ENCODE measurements at places on chromosomes 12 and 14.

- no peak for DNase-seq
Measured at GRCh38 chr12:8081251-8081920, 688 bp upstream of the NECAP1 start.

DNA sequence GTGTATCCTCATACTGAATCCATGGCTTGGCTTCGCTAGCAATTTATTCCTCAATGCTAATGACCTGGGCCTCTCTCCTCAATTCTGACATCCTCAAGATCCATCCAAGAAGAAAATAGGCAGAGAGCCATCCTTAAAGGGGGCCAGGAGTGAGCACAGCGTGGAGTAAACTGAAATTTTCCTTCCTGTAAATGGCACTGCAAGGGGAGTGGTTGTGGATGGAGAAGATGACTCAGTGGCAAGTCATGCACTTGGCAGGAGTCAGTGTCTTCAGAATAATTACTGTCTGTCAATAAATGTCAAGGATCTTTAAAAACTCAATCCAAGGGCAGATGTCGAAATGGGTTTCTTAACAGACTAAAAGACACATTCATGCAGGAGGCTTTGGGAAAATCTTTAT lies 88.0 kb upstream of the TMEM132C start:
- DNase-seq = no peak

DNA sequence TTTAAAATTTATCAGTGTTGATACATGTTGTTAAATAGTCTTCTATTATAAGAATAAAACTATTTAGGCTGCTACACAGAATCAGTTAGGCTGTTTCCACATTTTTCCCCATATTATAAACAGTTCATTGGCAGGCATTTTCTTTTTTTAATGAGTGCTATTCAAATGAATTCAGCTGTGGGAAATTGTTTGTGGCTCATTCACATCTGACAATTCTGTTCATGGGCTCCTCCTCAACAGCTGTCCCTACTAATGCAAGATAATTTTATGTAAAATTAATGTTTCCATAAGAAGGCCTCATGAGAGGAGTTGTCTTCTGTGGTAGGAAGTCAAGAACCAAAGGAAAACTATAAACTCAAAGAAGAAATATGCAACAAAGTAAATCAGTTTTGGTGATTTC lies 218.0 kb downstream of the PPFIA2 start:
- DNase-seq = no peak

- DNase-seq = no peak
Measured at GRCh38 chr14:30235485-30235884, 307.8 kb upstream of the PRKD1 start.

DNA sequence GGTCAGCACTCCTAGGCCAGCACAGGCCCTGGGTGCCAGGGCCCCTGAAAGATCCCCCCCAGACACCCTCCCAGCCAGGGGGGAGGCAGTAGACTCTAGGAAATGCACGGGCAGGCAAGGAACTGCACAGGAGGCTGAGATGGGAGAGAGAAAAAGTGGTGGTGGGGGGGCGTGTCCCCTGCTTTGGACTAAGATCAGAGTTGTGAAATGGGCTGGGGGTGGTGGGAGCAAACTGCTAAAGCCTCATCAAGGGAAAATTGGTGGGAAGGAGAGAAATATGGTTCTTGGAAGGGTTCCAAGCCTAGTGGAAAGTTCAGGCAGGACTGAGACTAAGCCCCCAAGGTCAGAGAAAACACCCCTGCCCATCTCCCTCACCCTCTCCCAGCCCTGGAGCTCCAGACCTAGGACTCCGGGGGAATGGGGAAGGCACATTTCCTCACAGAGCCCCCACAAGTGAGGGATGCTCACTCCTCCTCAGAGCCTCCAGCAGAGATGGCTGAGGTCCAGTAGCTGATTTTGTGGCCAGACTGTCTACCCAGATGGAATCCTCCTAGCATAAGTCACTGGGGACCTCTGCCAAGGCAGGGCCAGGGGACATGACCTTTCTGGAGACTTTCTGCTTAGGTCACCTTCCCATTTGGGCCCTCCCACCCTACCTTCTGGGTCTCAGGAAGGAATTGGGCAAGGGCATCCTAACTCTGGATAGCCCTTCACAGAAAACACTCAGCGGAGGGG lies 29.8 kb downstream of the FIGNL2 start:
- DNase-seq = no peak

DNA sequence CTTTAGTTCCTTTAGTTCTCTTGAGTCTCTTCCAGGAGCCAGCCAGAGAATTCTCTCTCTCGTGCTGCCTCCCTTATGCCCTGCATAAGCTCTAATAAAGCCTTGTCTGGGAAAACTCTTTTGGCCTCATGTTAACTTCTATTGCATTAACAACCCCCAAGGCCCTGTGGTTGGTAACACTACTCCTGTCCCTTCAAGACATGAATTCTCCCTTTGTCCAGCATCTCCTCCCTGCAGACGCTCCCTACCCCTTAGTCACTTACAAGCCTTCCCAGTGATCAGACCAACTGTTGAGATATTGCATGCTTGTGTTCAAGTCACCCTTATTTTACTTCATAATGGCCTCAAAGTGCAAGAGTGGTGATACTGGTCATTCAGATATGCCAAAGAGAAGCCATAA lies 12.1 kb downstream of the LTBR start:
- DNase-seq = no peak

GRCh38 chr14:100193417-100194357 lies 34.2 kb upstream of the DEGS2 start:
- DNase-seq = peak; percentile 34

- no peak for DNase-seq
Measured at GRCh38 chr14:89232265-89233070, 184.6 kb downstream of the FOXN3 start.

- DNase-seq = no peak
Measured at GRCh38 chr14:73589116-73589515, 2.6 kb upstream of the ACOT4 start.

DNA sequence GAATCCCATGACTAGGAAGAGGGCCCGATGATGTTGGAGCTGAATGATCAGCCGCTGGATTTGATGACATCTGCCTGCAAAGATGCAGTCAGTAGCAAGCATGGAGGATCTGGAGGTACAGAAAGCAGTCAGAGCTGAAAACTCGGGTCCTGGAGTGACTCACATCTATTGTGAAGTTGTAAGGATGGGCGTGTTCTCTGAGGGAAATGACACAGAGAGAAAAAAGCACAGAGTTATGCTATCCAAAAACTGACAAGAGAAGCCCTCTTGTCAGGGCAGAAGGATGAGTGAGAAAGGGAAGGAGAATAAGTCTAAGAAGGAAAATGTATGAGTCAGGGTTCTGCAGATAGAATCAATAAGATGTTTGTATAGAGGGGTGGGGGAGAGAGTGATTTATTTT lies 380.4 kb upstream of the CCDC196 start:
- no peak for DNase-seq

DNA sequence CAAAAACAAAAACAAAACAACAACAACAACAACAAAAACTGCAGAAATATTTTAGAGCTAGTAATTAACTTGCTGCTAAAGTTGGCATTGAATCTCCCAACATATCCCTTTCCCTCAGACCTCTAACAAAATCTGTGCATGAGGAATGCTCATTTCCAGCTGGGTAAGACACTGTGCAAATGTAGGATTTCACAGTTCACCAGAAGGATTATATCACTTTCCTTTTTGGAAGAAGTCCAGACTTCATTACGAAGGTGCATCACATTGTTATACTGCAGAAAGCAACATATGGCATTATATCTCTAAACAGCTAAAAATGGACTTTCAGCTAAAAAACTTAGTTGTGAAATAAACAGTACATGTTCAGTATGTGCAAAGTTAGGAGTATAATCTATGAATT lies 341.8 kb downstream of the FSCB start:
- DNase-seq = no peak

- no peak for DNase-seq
Measured at GRCh38 chr12:56029166-56029519, 8.3 kb downstream of the IKZF4 start.

- no peak for DNase-seq
Measured at GRCh38 chr12:29264424-29264823, 115.3 kb downstream of the FAR2 start.

GRCh38 chr12:53151039-53151438 lies 29.5 kb upstream of the ZNF740 start:
- DNase-seq = no peak

DNA sequence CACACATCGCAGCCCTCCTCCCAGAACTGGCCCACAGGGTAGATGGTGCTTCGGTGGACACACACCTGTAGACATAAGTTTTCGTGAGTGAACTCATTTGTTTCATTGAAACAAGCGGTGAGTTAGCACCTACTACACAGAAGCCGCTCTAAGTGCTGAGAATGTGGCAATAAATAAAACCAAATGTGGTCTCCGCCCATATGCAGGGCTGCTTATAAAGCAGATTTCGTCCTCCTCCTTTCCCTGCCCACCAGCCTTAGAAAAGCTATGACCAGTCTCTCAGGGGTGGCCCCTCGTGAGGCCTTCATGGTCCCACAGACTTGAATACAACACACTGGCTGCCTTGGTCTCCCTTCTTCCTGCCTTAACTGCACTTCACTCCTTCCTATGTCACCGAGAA lies 31.1 kb upstream of the ANO2 start:
- no peak for DNase-seq
